ENCODE measurements at places on chromosomes 6 and 20.

DNA sequence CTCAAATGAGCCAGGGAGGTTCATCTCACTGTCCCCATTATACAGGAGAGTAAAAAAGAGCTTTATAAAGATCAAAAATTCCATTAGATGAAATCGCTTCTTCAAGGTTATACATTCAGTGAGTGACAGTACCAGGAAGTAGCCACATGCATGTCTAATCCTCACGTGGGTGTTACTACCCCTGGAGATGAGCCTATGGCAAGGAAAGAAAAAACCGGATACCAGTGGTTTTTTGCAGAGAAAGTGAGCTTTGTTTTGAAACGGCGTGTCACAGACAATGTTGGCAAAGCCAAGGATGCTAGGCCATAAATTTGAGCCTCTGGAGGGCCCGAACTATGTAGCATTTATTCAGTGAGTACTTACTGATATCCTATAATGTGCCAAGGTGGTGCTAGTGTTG, 215.0 kb upstream of the RIN2 start:
- DNase-seq, result no peak

DNA sequence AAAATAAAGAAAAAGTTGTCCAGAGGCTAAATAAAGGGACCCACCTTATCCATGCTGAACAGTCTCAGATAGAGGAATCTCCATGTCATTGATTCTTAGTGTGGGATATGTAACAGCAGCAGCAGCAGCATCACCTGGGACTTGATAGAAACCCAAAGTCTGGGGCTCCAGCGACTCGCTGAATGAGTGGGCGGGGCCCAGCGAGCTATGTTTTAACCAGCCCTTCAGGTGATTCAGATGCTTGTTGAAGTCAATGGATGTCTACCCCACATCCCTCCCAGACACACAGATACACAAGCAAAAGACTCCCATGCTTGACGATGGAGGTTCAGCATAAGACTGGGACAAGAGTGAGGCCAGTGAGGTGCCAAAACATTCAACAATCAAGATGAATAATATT, 298.6 kb downstream of the UBE3D start:
- DNase-seq, result no peak

DNA sequence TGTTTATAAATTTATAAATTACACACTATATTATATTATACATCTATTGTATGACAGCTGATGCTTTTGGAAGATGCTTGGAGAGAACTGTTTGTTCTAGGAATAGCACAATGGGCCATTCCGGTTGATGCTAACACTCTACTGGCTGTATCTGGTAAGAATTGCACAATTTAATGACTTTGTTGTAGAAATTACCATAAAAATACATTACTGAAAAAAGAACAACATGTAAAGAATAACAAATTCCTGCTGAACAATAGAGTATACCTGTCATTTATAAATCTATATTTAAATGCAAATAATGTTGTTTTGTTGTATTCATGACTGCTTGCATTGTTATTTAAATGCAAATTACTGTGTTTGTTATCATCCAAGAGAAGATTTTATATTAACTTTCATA, 14.4 kb downstream of the NR2E1 start:
- no peak for DNase-seq

DNA sequence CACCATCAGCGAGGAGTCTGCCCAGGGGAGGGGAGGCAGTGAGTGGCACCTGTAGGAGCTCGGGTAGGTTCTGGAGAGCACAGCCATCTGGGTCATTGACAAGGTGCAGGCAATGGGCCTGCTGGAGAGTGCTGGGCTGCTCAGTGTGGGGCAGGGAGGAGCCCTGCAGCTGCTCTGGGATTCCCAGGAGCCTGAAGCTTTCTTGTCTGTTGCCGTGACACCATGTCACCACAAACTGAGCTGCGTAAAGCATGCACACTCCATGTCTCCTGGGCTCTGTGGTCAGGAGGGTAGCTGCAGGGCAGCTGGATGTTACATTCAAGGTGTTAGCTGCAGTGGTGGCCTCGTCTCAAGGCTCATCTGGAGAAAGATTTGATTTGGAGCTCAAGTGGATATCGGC, 4.5 kb upstream of the SLC22A1 start:
- DNase-seq, result no peak

GRCh38 chr20:6708010-6708409, 59.5 kb upstream of the BMP2 start:
- no peak for DNase-seq

DNA sequence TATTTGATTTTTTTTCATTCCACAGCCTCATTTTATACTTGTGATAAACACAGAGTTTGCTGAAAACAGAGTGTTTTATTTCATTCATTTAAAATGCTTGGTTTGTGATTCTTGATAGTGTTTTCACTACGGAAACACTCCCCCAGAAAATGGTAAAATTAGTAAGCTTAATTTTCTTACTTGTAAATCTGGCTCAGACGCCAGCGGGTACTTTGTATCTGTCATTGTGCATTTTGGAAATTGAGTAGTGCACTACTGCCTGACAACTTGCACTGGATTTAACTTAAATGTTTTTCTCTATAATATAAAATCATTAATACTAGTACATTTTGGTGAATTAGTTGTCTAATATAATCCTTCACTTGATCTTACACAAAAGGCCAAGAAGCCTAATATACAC, 37.0 kb upstream of the HINT3 start:
- no peak for DNase-seq

DNA sequence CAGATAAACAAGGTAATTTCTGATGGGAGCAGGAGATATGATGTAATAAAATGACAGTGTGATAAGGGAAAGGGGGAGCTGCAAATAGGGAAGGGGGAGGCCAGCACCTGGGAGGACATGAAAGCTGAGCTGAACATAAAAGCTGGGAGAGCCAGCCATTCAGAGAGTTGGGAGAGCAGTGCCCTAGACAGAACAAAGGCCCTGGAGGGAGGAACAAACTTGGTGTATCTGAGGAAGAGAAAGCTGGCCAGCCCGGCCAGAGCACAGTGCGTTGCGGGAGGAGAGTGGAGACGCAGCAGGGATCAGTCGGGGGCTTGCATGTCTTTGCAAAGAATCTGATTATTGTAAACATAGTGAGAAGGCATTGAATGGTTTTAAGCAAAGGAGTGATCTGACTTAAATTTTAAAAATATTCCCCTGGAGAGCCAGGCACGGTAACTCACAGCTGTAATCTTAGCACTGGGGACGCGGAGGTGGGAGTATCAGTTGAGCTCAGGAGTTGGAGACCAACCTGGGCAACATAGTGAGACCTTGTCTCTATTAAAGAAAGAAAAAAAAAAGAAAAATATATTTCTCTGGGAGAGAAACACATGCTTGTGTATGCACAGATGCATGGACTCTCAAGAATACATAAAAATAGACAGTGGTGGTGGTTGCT, 318.2 kb downstream of the ZFAND3 start:
- DNase-seq, result no peak

DNA sequence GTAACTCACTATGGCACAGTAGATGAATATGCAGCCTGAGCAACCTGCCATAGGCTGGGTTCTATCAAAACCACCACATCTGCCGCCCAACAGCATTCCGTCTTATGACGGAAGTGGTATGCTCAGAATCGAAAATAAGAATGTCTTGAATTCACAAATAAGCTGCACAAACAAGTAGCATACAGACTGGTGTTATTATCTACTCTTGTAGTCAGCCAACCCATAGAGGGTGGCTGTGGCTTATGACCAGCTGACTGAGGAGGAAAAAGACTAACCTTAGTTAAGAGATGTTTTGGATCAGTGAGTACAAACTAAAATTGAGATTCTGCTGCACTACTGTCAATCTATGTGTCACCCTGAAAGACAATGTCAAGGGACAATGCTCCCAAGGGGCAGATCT, 1255.1 kb upstream of the EYS start:
- DNase-seq, result no peak

GRCh38 chr6:90351696-90352095, 55.1 kb upstream of the BACH2 start:
- no peak for DNase-seq

DNA sequence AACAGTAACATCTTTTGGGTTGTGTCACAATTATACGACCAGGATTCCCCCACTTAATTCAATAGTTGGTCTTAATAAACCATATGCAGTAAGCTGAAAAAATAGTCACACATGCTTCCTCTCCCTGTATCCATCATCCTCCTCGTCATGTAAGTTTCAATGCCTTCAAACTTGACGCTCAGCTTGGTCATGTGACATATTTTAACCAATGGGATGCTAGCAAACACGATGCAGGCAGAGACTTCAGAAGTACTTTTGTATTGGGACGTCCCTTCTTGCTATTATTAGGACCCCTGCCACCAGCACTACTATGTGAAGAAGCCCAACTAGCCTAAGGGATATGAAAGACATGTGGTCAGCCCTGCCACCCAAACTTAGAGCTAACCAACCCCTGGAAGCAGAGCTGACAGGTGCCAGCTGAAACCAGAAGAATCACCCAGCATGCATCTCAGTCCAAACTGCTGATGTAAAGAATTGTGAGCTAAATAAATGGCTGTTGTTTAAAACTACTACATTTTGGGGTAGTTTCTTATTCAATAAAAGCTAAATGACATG, 49.3 kb downstream of the CGA start:
- no peak for DNase-seq
